ENCODE measurements at places on chromosomes 6 and 20. TPM values are rescaled to one million over a fixed set of nuclear protein-coding genes. Genes with fewer than 3 reads are reported as not detected.

GRCh38 chr20:43983904-43984361 is 69.3 kb downstream of the TOX2 start:
- DNase-seq, result no peak

The HLA-DQA2 gene
- not detected for polyA plus RNA-seq

- no peak for DNase-seq
Observed at GRCh38 chr20:53142225-53143127, 170.3 kb downstream of the TSHZ2 start.

GRCh38 chr6:98944598-98945081 is 3.1 kb downstream of the FBXL4 start:
- no peak for DNase-seq

The FOXS1 gene
- polyA plus RNA-seq, result 8.7 TPM

GRCh38 chr6:56027865-56028264 is 152.5 kb upstream of the BMP5 start:
- DNase-seq, result no peak

DNA sequence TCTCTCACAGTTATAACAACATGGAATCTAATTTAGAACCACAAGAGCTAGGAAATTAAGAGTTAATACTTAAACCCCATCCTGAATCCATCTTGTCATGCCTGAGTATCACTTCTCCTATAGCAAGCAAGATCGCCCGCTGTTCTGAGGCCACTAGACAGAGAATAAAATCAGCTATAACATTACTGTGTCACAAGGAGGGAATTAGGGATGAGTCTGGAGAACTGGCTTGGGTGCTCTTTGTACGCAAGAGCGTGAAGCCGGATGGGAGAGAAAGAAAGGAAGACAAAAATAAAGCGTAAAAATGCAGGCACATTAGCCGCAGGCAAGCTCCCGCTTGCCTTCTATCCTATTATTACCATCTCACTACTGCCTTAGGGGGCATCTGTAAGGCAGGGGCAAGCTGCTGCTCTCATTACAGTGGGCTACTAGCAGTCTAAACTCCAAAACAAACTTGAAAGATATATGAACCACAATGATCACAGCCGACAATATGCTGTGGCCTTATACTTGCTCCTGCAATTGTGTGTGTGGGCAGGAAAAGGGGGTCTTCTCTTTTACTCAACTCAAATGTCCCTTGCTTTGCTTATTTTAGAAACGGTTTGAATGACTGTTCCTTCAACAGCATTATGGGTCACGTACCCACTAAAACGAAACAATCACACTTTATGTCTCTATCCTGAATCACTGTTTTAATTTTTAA is 81.9 kb downstream of the GJA10 start:
- DNase-seq, result no peak

The CDYL gene
- polyA plus RNA-seq, result 28.7 TPM

The KCNQ5 gene
- 0.25 TPM for polyA plus RNA-seq

- DNase-seq, result no peak
Observed at GRCh38 chr6:143026696-143027449, 33.8 kb upstream of the AIG1 start.

- DNase-seq, result no peak
Observed at GRCh38 chr6:1535295-1535694, 74.4 kb upstream of the FOXC1 start.

The HDAC2 gene
- 268 TPM for polyA plus RNA-seq

- DNase-seq, result no peak
Observed at GRCh38 chr20:20435453-20435852, 67.5 kb downstream of the INSM1 start.

- no peak for DNase-seq
Observed at GRCh38 chr6:104332364-104332763, 527.4 kb downstream of the HACE1 start.
